ENCODE measurements at places on chromosomes 1 and 21.

GRCh38 chr1:94859174-94859573 is 39.0 kb downstream of the SLC44A3 start:
- no peak for DNase-seq

GRCh38 chr1:229563241-229563640 is 4.7 kb upstream of the ABCB10 start:
- DNase-seq = no peak

DNA sequence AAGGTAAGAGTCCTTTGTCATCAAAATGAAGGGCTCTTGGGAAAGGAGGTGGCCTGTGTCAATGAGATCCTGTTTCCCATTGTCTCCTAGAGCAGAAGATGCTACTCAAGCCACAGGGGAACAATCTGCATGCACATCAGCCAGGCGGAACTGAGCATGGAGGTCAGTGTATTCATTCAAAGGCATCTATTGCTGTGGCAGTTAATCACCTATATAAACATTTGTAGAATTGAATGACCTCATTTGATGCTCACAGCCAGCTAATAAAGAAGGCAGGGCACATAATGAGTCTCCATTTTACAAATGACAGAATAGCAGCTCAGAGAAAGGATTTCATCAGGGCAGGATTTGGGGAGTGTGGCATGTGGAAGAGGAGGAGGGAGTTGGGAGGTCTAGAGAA is 5.7 kb upstream of the FYB2 start:
- DNase-seq = no peak

DNA sequence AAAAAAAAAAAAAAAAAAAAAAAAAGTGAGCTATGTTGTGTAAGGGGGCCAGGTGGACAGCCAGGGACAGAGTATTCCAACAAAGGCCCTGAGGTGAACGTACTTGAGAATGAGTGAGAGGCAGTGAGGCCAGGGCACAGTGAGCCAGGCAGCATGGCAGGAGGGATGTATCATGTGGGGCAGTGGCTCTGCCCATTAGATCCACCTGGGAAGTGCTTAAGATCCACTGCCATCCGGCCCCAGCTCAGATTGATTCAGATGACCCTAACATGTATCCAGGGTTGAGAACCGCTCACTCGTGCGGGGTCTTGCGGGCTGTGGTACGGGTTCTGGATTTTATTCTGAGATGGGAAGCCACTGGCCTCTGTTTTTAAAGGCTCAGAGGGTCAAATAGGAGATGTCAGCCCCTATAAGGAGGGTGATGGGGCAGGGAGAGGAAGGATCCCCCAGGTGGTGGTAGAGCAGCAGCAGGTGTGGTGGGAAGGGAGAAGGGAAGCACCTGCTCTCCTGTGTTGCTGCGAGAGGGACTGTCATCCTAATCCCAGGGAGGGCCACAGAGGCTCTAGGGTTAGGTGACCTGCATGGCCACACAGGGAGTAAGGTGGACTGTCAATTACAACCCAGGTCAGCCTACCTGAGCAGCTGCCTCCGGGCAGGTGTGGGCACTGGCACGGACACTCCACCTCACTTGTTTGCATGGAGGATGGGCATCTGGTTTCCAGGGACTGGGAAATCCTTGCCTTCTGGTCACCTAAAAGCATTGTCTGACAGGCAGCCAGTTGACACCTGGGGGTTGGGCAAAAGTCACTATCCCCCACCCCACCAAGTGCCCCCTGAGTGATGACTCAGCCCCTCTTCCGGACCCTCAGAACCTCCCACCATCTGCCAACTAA is 31.6 kb downstream of the CDK18 start:
- peak; percentile 42 for DNase-seq

- DNase-seq = peak; percentile 86
These were observed 227.4 kb downstream of the SDCCAG8 start for GRCh38 chr1:243483071-243483771.

GRCh38 chr1:154431586-154432373 is 26.6 kb downstream of the IL6R start:
- DNase-seq = no peak

DNA sequence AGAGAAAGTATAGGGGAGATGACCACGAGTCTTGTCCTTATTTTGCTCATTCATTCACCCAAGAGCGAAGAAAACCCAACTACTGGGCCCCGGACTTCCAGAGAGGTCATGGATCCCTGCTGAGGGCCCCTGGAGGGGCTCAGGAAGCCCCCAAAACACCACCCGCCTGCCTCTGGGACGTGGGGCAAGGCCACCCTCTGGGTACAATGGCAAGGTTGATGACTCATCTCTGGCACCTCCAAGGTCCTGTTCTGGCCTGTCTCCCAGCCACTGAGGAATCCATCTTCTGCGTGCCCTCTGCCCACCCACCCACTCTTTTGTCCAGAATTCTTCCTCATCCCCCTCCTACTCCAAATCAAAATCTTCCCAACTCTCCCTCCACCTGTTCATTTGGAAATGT is 21.3 kb upstream of the PRDM15 start:
- DNase-seq = no peak

DNA sequence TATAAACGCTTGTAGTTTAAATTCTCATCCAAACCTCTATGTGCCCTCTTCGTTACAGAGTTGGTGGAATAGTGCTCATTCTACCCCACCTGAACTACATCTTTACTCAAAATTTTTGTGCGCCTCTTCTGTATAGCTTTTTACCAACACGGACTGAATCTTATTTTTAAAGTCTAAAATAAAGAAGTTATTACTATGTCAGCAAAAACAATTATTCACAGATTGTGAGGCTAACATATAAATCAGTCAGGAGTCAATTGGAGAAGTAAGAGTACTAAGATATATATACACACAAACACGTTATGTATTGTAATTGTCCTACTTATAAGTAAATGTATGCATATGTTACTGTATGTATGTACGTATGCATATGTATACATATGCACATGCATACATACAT is 274.9 kb upstream of the ADGRL4 start:
- DNase-seq = no peak

DNA sequence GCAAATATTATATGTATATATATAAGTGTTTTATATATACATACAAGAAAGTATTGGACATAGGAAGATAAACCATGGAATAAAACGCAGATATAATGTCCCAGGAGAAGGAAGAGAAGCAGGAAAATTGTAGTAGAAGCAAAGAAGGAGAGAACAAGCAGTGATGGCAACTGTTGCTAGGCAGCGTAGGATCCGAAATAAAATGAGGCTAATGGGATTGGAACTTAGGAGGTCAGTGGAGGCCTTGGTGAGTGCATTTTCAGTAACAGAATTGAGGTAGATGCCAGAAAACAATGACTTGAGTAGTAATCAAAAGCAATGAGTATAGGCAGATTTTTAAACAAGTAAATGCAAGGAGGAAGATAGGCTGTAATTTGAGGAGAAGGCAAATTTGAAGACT is 265.8 kb downstream of the LRRC7 start:
- no peak for DNase-seq

DNA sequence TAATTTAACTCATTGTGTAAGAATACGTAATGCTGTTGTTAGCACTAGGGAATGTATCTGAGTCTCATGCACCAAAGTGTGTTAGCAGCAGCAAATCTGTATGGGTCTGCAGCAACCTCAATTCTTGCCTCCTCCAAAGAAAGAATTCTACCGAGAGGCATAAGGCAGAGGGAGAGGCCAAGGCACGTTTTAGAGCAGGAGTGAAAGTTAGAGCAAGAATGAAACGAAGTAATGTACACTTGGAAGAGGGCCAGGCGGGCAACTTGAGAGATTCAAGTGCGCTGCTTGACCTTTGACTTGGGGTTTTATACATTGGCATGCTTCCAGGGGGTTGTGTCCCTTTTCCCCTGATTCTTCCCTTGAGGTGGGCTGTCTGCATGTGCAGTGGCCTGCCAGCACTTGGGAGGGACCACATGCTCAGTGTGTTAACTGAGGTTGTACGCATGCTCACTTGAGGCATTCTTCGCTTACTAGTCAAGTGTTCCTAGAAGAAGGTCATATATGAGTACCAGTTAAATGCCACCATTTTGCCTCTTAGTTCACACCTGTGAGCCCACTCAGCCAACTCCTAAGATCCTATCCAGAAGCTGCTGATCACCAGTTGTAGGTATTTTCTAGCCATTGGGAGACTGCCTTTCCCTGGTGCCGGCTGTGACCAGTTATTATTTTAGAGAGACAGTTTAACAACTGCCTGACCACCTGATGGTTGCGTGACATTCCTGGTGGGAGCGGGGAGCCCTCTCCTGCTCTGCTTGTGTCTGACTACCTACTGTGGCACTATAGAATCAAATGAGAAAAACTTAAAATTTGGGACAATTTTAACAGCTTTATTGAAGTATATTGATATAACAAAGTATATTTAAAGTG is 2.7 kb upstream of the CNN3 start:
- DNase-seq = no peak

- DNase-seq = no peak
These were observed 90.8 kb downstream of the DDAH1 start for GRCh38 chr1:85374160-85374559.

GRCh38 chr1:174786760-174787159 is 213.0 kb upstream of the CACYBP start:
- no peak for DNase-seq

DNA sequence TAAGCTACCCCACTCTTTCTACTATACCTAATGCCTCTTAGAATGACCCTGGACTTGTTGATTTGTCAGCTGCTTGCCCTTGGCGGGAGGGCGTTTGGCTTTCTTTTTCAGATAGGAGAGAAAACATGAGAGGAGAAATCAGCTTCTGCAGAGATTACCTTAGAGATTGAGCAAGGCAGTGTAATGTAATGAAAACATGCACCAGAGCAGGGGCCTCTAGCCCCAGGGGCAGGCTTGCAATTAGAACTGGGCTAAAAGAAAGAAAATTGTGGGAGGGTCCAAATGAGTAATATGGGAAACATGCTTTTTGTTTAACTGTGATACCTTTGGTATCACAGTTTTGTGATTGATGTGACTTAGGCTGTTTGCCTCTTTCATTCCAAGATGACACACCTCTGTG is 89.7 kb downstream of the PBX1 start:
- no peak for DNase-seq

DNA sequence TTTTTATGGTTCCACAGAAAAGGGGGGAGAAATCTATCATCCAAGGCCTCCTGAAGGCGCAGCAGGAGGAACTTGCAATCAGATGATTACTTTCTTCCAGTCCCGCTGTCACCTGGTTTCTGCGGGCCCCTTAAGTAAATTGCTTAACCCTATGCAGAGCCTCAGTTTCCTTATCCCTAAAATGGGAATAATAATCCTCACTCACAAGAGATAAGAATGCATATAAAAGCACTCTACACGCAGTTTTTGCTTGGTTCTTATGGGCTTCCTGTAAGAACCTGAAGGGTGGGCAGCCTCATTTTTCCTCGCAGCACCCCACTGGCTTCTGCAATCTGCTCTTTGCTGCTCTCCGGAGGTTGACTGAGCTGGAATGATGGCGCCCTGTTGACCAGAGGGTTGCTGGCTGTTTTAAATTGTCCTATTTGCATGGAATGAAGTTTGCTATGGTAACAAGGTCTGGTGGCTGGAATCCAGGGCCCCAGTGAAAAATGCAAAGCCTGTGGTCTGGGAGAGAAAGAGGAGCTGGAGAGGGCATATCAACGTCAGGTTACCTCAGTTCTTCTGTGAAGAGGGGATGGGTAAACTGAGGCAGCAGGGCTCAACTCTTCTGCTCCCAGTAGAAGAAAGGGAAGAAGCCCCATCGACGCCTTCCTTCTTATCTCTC is 1.0 kb upstream of the KAZN start:
- peak; percentile 61 for DNase-seq

GRCh38 chr1:2046174-2046917 is 3.9 kb upstream of the PRKCZ start:
- DNase-seq = peak; percentile 97

DNA sequence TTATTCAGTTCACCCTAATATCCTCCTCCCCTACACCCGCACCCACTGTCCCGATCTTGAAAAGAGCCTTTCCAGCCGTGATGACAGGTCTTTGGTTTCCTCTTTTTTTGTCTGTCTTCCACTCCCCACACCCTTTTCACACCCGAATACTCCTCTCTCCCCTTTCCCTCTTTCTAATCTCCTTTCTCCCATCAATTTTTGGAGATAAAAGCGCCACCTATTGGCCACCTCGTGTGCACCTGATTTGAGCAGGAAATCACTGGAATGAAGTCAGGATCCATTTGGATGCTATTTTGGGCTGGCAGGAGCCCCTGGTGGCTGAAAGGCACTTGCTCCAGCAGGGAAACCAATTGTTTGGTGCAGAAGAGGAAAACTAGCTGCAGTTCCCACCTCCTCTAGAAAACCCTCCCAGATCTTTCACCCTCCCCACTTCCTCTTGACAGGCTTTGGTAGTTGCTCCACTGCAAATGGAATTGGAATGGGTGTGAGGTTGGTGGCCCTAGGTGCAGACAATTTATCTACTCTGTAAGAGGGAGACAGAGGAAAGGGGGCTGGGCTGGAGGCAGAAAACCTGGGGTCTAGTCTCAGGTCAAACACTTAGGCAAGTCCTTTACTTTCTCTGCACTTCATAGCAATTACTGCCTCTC is 8.4 kb downstream of the FOXE3 start:
- peak; percentile 78 for DNase-seq

DNA sequence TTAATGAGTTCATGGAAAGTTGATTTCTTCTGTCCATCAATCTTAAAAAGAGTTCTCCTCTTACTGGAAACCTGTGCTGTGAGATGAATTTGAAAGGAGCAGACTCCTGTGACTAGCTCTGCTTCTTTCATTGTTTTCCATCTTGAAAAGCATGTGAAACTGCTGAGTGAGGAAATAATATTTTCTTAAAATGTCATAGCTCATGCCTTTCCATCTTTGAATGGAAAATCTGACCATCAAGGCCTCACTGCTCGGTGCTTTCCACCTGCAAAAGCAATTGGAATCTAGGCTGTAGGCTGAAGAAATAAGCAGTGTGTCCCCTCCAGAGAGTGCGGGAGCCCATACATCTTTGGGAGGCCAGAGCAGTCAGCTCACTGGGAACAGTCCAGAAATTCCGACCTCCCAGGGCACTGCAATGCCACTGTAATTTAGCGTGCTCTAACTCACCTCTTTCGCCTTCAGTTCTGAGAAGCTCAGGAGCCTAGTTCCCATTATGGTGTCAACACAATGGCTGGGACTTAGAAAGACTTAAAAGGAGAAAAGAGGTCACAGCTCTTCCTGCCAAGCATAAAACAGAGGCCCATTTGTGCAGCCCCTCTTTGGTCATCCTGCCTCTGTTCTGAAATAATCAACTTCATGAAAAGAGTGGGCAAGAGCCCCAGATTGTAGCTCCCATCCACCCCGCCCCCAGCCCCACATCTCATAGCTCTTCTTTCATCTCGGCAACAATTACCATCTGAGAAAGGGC is 50.4 kb upstream of the F3 start:
- no peak for DNase-seq

DNA sequence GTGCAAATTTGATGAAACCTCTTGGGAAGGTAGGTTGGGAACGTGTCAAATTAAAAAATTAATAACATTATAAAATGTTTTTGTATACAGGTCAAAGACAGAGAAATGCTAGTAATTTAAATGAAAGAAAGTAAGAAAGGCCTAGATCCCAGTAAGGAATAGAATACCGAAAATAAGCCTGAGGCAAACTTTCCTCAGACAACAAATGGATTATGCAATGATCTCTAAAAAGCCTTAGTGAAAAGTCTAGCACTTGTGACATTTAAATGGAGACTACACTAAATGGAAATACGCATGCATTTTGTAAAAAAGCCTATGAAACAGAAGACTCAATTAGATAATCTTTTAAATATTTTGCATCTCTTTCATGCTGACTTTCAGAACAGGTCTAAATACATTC is 138.5 kb upstream of the ZNHIT6 start:
- DNase-seq = no peak

GRCh38 chr1:216883518-216883917 is 160.3 kb upstream of the ESRRG start:
- DNase-seq = peak; percentile 11

Measured in H7 (cell line).